ENCODE measurements at places on chromosomes 12 and 14.

DNA sequence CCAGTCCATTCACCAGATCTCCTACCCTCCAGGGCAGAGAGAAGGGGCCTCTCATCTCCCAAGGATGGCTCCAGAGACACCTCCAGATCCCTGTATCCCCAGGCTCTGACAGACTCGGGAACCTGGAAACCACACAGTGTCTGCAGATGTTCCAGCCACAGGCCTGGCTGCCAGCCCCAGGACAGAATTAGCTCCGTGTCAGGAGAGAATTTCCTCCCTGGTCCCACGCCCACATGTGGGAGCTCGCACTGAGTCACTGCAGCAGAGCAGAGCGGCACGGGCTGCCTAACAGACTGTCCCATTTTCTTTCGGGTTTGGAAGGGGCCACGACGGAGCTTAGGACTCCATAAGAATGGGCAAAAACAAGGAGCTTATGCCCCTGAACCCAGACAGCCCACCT lies 33.6 kb downstream of the CMKLR1 start:
- DNase-seq, result no peak

DNA sequence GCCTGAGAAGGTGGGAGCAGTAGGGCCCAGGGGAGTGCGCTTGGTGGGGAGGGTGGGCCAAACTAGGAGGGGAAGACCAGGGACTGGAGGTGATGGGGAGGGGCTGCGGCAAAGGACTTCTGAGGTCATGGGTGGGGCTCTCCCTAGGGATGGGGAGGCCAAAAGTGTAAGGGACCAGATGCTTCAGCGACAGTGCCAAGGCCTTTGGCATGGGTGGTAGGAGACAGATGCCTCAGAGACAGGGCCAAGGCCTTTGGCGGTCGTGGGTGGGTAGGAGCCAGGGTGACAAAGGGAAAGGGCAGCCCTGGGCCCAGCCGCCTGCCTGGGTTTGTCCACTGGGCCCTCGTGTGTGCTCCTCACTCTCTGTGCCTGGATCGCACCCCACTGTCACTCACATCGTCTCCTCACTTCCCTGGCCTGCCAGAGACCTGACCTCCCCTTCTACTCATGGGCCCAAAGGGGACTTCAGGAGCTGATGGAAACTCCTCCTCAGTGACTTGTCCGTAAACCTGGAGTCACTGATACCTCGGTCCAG lies 13.2 kb upstream of the RABGGTA start:
- no peak for DNase-seq

GRCh38 chr14:94314890-94315289 lies 8.2 kb downstream of the SERPINA6 start:
- no peak for DNase-seq

- DNase-seq, result no peak
Observed at GRCh38 chr12:8453021-8453513, 2.7 kb upstream of the CLEC6A start.

DNA sequence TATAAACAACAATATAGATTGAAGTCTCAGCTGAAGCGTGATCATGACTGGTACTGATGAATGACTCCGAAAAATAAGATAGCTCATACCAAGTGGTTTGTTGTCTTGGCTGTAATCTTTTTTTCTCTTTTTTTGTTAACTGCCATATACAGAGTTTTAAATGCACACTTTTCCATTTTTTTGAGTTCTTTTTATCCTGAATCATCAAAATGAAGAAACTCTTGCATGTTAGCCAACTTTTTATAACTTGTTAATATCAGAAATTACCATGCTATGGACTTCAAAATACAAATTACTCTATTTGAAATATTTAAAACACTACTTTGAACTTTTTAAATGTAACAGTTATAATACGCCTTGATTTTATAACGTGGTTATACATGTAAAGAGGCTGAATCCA lies 10.1 kb upstream of the KCNMB4 start:
- no peak for DNase-seq

DNA sequence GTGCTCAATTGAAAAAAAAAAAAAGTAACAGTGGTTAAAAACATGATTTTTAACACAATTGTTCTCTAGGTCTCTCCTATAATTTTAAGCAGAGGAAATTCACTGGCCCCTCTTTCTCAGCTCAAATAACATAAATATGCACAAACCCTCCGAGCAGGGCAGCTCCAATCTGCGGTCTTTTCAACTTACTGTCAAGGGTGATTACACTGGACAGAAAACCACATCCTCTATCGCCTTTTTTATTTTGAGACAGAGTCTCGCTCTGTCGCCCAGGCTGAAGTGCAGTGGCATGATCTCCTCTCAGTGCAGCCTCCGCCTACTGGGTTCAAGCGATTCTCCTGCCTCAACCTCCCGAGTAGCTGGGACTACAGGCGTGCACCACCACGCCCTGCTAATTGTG lies 16.5 kb upstream of the GABARAPL1 start:
- no peak for DNase-seq

Data from epithelial cell of proximal tubule (primary cell).